ENCODE measurements at places on chromosomes 11 and 22.

DNA sequence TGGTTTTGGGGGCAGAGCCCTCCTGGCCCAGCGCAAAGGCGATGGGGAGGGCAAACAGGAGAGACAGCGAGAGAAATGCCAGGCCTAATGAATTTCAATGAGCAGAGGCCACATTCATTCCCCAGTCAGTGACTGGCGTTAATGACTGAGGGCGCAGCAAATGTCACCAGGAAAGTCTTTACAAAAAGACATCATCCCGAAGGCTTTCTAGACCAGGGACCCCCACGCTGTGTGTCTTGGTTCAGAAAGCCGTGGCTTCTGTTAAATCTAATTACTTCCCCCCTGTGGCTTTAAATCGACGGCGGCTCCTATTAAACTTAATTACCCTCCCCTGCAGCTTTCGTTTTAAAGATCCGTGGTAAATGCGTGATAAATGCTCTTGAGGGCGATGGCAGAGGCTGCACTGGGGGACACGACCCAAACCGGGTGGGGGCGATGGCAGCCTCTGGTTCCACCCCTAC lies 1.6 kb upstream of the FGF19 start:
- no peak for DNase-seq

DNA sequence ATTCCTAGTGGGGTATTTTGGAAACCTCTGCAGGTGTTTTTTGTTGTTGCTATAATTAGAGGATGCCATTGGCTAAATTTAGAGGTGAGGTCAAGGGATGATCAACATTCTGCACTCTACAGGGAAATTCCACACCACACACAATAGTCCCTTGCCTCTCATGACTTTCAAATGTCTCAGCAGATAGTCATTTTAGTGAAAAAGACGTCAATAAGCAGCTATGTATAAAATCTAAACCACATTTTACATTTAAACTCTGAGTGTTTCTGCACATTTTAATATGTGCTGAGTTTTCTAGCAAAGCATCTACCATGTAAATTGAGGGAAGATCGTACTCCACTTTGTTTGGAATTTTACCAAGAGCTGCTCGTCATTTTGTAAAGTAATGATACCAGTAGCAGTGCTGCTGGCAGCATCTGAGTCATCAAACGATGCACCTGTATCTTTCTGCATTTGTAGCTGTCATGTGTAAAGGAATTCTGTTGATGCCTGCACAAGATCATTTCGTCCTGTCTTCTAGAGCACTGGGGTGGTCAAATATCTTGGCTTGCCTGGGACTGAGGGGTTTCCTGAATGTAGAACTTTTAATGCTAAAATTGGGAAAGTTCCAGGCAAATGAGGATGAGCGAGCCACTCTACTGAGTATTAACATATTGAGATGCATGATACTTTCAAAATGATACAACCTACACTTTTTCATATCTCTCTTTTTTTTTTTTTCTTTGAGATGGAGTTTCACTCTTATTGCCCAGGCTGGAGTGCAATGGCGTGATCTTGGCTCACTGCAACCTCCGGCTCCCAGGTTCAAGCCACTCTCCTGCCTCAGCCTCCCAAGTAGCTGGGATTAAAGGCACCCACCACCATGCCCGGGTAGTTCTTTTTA lies 414.5 kb upstream of the SYN3 start:
- DNase-seq: no peak

GRCh38 chr11:78112582-78113275 lies 26.7 kb downstream of the ALG8 start:
- no peak for DNase-seq

- no peak for DNase-seq
Measured at GRCh38 chr22:24016156-24016555, 5.1 kb downstream of the CABIN1 start.

GRCh38 chr22:39496131-39496838 lies 5.8 kb upstream of the MIEF1 start:
- DNase-seq: peak; percentile 70

- no peak for DNase-seq
Measured at GRCh38 chr11:123366924-123367323, 63.1 kb upstream of the GRAMD1B start.

- no peak for DNase-seq
Measured at GRCh38 chr11:133498969-133499368, 33.3 kb downstream of the OPCML start.

- DNase-seq: peak; percentile 95
Measured at GRCh38 chr11:73982990-73983740, 522 bp upstream of the UCP2 start.

DNA sequence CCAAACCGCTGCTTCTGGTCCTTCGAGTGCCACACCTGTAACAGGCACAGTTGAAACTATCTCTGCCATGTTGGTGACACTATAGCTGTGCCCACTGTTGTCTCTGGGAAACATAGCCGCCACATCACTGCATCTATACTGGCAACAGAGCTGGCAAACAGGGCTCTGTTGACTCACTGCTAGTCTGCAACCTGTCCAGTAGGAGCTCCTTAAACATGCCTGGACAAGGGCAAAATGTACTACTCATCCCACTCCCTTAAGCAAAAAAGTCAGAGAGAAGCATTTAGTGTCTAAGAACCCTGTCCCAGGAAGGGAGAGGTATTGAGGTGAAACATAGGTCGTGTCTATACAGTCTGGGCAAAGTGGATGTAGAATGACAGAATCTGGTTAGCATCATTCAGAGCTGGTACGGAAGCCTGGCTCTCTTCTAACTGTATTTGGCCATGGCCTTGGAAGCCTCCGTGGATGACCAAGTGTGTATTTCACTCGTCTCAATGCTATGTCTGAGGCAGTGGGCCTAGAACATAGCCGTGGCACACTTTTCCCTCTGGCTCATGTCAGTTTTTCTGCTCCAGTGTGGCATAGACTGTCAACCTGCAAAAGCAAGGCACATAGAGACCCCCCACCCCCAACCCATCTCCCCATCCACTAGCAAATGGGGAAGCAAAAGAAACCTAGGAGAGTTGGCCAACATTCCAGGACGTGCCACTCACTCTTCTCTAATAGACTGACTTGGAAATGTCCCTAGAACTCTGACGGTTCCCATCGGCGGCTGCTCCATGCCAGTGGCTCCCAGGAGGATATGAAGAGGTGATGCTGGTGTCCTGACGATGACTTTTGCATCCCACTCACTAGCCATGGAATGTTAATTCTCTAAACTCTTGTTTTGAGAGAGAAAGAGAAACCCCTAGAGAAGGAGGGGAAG lies 21.4 kb upstream of the PISD start:
- DNase-seq: no peak

DNA sequence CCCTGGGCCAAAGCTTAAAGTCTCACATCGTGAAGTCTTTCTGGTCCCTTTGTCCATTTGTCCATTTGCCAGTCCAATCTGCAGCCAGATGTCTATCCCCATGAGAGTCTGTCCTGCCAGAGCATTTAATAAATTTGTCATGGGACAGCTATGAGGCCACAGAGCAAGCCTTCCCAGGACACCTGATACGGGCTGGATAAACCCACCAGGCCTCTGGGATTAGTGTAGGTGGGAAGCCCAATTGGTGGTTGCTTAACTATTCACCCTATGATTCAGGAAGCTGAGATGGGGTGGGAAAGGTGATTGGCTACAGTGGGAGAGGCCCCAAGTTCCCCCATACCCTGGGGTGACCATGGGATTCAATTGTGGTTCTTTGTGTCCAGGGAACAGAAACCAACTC lies 39.9 kb downstream of the MYEOV start:
- peak; percentile 0 for DNase-seq

GRCh38 chr22:49298834-49299750 lies 528.6 kb downstream of the BRD1 start:
- DNase-seq: no peak

- DNase-seq: peak; percentile 40
Measured at GRCh38 chr11:60767388-60767811, 10.7 kb downstream of the MS4A15 start.

- DNase-seq: no peak
Measured at GRCh38 chr11:64628596-64628995, 37.6 kb downstream of the SLC22A12 start.

DNA sequence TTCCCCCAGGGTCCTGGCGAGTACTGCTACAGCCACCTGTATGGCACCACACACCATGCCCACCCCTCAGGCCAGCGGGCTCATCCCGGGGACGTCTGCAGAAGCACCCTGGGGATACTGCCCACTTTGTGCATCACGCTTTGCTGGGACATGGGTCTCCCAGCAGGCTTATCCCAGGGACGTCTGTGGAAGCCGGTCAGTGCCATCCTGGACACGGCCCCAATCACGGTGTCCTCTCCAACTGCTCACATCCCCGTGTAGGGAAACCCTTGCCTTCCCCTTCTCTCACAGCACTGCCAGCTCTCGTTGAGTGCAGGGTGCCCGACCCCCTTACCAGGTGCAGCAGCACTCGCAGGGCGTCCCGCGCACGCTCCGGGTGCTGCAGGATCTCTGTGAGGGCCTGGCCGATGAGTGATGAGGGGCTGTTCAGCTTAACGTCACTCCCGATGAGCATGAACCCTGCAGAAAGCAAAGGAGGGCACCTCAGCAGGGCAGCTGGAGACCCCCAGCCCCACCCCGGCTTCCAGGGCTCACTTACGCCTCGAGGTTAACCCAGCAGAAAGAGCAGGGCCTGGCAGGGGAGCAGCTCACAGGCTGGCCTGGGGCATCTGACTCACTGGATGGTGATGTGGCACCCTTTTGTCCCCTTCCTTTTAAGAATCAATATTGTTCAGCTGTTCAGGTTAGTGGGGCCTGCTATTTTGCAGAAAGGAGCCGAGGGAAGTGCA lies 76.9 kb upstream of the PITPNB start:
- DNase-seq: no peak

GRCh38 chr11:134557571-134558257 lies 145.7 kb upstream of the B3GAT1 start:
- DNase-seq: no peak

DNA sequence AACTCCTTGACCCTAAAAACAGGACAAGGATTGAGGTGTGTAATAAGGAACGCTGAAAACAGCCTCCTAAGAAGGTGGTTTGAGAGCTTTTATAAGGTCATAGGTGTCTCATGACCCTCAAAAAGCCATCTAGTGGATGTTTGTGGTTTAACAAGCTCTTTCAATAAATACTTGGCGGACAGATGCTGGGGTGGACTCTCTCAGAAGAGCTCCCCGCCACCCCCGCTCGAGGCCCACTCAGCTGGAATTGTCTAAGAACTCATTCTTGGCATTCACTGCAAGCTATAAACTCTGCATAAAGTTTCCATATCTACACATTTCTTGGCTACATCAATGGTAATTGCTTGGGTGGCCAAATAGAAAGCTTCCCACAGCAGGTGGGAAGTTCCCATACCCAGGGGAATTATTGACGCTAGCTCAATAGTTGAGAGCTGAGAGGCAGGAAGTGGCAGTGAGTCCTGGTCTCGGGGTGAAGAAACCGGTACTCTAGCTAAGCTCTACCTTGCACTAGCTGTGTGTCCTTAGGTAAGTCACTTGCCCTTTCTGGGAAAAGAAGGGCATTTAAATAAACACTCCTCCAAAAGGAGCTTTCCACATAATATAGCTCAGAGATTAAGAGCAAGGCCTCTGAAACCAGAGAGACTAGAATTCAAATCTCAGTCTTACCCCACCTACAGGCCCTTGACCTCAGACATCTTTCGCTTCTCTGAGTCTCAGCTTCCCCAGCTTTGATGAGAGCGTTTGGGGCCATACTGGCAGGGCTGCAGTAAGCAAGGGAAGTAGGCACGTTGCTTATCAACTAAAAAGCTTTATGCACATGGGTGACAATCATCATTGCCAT lies 6.4 kb downstream of the MS4A15 start:
- DNase-seq: no peak

DNA sequence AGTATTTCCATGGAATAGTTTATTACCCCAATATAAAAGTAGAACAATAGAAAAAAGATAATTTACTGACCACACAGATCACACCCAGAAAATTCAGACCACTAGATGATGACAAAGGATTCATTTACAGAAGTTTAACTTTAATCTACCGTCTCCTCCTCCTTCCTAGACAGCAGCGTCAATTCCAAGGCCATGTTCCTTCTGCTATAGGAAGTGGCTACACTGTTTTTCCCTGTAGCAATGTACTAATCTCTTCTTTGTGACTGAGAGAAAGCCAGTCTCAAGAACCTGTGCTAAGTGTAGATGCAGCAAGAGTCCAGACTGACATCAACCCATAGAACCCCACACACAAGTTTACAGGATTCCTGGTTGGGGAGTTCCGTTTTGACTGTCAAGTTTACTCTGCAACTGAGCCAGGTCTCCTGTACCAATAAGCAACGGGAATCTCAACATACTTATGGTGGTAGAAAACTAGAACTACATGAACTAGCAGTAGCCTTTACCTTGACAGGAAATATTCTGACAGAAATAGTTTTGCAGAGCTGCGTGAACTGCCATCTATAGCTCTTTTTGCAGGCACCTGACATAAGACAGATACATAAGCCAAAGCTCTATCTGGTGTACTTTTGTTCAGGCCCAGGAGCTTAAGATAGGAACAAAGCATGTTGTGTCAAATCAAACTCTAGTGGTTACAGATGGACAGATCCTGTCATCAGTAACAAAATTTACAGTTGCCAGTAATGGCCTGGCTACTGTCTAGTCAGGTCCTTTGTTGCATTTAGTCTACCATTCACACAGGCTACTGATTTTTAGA lies 42.9 kb downstream of the MRTFA start:
- DNase-seq: no peak

DNA sequence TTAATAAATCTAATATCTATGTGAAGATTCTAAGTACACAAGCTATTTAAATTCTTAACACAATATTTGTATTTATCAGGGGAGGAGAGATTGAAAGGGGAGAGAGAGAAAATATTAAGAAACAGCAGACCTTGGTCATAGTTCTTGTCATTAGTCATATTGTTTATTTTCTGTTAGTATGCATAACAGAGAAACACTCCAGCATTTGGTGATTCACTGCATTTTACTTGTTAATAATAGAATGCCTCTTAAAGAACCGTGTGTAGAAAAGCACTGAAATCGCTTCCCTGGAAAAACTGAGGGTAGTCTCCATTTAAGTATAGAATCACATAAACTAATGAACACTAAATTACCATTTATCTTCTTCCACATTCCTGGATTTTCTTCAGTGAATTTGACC lies 122.7 kb upstream of the TRPC6 start:
- no peak for DNase-seq

DNA sequence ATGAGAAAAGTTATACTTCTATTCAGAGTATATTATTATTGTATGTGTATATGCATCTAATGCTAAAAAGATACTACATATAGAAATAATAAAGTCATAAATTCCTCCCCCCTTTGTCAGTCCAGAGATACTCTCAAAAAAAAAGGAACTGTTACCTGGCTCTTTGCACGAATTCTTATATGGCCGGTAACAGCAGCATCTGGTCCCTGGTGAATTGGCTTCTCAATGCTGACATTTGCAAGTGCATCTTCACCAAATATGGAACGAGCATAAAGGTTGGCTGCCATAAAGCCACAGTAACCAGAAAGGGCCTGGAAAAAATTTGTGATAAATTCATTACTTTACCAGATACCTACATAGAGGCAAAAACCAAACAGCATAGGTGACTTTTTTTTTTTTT lies 41.2 kb downstream of the COPB1 start:
- no peak for DNase-seq
